ENCODE measurements at places on chromosomes 7 and 10.
A peak's percentile ranks its signal among the peaks of the same experiment; 100 is the strongest.

DNA sequence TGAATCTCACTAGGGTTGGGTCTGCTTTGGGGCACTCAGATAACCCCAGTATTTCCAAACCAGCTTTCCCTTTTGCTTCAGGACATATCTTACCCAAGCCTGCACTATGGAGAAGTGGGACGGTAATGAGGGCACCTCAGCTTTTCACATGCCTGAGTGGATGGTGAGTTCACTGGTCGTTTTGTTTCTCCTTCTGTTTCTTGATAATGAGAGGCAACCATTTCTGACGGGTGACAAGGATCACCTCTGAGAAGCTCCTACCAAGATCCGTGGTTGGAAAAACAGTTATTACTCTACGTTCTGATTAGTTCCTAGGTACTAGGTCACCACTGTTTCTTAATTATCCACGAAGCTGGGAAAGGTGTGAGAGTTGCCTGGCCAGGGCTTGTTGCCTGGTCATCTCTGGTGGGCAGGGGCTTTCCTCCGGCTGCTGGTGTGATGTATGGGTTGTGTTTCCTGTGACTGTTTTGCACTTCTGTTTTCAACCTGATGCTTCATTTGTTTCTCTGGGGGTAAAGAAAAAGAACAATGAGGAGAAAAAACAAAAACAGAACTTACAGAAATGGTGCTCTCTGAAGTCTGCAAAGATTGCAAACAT, 65.7 kb upstream of the STRIP2 start:
- DNase-seq, result no peak

GRCh38 chr10:84185526-84186175, 8.7 kb upstream of the CDHR1 start:
- DNase-seq, result no peak

DNA sequence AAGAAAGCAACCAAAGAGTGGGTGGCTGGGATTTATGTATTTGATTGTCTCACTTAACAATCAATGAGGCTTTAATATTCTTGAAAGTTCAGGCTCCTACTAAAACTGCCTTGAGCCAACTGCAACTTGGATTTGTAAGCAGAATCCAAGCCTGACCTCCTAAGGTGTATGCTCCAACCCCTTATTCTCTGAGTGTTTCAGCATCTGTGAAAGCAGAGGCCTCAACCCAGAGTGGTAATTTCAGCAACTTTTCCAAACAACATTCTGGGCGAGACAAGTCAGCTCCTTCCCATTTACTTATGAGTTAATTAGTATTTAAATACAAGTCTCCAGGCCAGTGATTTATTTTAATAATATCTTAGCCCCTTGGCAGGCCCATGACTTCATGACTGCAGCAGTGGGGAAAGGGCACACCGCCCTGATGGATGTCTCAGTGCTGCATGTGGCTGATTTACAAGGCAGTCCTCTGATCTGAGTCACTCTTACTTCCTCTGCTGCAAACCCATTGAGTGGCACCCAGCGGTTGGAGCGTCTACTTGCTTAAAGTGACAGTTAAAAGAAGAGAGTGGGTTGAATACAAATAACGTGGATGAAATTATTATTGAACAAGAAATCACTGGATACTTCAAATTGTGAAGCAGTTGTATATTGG, 209.1 kb downstream of the TRIL start:
- DNase-seq, result no peak

DNA sequence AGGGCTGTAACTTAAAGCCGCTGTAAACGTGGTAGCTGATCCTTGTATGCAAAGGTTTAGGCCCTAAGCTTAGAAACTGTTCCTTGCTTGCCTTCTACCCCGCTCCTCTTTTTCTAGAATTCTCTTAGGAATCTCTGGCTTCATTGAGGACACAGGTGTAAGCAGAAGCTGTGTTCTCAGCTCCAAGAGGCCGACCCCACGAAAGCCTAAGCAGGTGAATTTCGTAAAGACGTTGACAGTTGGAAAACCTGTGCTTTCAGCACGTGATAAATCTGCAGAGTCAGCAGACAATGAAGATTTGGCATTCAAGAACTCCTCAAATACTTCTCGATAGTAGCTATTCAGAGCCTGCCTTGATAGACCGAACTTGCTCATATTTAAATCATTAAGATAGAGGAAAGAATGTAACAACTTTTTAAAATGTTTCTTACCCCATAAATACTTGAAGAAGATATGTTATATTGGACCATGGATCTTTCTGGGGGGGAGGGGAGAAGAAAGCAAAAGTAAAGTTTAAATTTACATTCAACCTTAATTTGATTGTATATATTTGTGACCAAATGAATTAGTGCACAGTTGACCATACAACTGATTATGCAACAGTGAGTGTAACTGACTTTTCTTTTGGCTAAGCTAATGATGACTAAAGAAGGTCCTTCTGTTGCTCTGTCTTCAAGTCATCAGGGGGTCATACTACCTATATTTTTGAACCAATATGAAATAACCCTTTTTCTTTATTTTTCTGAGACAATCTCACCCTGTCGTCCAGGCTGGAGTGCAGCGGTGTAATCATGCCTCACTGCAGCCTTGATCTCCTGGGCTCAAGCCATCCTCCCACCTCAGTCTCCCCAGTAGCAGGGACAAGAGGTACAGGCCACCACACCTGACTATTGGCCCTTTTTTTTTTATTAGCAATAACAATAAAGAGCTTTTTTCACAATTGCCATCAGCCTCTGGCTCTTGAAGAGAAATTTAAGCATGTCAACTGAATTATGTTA, 1.2 kb upstream of the GDI2 start:
- no peak for DNase-seq

DNA sequence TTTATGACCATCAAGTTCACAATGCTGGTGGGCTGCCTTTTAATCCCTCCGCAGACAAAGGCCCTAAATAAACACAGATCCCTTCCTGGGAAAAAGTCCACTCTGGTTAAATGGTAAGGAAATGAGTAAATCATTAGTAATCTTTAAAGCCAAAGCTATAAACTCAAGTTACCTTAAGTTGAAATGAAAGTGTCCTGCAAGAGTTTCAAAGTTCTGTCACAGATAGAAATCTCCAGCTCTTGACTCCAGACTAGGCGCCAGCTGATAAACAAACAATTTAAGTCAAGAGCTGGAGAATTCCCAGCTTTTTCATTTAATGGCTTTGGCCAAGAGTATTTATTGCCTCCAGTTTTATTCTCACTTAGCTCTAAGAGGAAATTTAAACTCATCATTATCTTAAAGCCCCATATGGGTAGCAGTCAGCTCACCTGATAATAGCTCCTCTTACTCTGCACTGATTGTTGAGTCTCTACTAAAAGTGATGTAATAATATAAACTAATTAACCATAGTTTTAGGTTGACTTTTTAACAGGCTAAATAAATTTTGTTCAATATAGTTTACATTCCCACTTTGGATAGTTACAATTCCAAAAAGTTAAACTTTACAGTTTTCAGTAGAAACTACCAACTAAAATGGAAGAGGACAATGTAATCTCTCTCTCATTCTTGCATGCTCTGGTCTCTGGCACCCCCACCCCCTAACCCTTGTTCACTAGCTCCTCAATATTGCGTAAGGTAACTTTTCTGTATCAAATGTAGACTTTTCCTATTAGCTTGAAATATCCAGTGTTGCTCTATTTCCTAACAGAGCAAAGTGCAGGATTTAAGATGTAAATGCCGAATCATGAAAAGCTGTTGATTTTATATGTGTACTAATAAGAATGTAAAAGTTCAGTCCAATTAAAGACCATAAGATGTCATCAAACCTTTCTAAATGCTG, 56.1 kb downstream of the HIBADH start:
- DNase-seq, result no peak

GRCh38 chr7:7563813-7564212, 2.9 kb upstream of the MIOS start:
- DNase-seq, result no peak

GRCh38 chr10:124637746-124638145, 106.4 kb downstream of the FAM53B start:
- no peak for DNase-seq

DNA sequence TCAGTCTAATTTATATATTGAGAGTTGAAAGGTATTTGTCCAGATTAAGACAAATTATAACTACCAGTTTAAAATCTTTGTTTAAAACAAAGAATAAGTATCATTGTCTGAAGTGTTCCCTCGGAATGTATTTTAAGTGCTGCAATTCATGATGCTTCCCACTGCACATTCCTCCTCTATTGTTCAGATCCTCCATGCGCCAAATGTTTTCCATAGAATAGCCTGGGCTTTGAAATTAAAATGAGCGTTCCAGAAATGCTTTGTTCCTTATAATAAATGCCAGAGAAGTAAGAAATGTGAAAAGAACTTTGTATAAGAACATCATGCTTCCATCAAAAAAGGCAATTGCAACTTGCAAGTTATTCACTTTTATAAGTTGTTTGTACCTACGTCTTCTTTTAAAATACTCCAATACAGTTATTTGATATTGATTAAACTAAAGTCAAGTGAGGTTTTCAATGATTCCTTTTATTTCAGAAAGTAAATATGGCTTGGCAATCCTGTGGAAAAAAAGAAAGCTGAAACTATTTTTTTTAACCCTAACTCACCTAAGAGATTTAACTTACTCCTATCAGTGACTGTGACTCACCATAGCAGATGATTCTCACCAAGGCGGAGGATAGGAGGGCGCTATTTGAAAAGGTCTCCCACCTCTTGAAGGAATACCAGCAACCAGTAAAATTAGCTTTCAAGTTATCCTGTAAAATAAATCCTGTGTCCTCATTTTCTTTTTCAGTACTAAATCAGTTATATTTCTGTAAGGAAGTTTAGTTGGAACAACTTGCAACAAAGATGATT, 85.8 kb downstream of the CTNNA3 start:
- no peak for DNase-seq

GRCh38 chr7:28086198-28086597, 94.4 kb downstream of the JAZF1 start:
- DNase-seq, result no peak

- no peak for DNase-seq
These were observed 128.4 kb upstream of the BTBD16 start for GRCh38 chr10:122142641-122143237.

DNA sequence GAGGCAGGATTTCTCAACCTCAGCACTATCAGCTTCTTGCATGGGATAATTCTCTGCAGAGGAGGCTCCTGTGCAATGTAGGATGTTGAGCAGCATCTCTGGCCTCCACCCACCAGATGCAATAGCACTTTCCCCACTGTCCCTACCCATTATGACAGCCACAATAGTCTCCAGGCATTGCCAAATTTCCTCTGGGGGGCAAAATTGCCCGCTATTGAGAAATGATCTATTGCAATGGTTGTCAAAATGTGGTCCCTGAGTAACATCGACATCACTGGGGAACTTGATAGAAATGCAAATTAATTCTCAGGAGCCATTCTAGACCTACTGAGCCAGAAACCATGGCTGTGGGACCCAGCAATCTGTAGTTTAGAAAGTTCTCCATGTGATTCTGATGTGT, 7.0 kb downstream of the KCNK18 start:
- DNase-seq, result no peak

- DNase-seq, result no peak
These were observed 36.7 kb upstream of the GRID1 start for GRCh38 chr10:86403183-86403797.

GRCh38 chr7:50339990-50340500, 35.5 kb downstream of the IKZF1 start:
- DNase-seq, result peak; percentile 35

DNA sequence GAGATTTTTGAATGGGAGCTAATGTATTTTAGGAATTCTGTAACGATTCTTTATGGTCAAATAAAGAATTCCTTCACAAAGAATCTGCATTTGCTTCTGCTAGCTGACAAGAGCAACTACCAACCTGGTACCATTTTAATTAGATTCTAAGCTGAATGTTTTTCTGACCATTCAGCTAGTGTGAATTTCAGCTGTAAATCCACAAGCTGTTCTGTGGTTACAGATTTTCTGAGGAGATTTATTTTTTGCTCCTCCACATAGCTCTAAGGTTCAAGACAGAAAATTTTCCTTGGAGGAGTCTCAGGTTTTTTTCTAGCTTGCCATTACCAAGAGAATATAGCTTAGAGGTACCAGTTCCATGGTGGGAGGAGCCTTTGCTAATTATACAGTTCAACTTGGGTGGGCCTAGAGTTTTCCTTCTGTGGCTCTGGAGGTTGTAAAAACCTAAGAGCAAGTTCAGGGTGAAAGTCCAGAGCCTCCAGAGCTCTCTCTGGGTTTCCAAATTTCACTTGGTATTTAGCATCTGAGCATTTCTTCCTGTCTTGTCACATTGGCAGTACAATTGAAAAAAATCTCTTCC, 120.1 kb downstream of the JAZF1 start:
- DNase-seq, result no peak

- DNase-seq, result no peak
These were observed 36.9 kb upstream of the GSDME start for GRCh38 chr7:24793982-24794648.

GRCh38 chr10:100046021-100046486, 35.6 kb downstream of the CPN1 start:
- peak; percentile 26 for DNase-seq

DNA sequence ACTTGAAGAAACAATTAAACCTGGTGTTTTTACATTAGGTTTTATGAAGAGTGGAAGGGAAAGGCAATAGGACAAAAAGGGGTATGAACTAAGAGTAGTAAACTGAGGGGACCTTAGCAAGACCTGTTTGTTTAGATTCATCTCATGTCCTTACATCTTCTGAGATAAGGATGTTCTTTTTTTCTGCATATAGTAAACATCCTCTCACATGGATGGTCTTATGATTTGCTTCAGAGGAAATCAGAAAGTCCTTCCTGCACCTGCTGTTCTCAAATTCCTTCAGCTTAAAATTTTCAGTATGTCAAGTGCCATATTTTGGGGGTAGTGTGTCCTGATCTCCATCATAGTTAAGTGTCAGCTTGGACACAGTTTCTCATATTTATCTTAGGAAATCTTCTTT, 232.6 kb downstream of the ADK start:
- no peak for DNase-seq

DNA sequence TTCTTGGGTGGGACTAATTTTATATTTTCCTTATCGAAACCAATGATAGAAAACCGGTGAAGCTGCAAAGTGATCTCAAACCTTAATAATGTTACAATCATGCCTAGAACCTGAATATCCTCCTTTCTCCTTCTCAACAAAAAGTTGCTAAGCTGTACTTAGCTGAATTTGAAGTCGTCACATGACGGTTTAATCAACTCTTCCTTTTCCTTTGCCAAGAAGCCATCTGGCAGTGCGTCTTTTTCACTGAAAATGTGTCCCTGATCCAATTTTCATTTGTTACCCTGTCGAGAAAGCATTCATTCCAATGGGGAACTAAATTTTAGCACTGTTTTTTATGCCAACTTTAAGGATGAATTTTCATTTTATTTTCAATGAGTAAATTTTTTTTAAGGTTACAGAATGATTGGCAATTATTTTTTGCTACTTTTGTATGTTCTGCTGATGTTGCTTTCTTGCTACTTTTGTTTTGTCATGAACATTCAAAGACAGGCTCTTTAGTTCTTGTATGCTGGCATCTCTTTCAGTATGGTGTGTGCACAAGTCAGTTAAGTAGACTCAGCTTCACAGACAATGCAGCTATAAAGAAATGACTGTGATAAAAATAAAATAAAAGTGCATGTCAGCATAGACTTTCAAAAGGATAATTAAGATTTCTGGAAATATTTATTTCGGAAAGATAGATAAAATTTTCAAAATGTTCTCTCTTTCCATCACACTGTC, 980.0 kb downstream of the DNAJB9 start:
- no peak for DNase-seq

Data from NCI-H187 treated with DMSO at 0.1 percent for 48 hours (cell line).